GM23338 (cell line): ENCODE measurements at places on chromosomes 13 and 19.

GRCh38 chr19:55688422-55689218 lies 13.6 kb downstream of the EPN1 start:
- H3K36me3 ChIP-seq, result no peaks in the 10 kb centered on the region
- H3K27me3 ChIP-seq, result no peaks in the 10 kb centered on the region
- H3K27ac ChIP-seq, result no peak overlapping the region
- no peaks in the 10 kb centered on the region for H3K4me1 ChIP-seq
- no peak overlapping the region for H3K4me3 ChIP-seq
- no peak for DNase-seq

- H3K4me3 ChIP-seq, result no peak overlapping the region
- H3K27me3 ChIP-seq, result peaks cover 9% of the 10 kb centered on the region; the same call in 1 of the 2 replicates
- H3K4me1 ChIP-seq, result peaks cover 22% of the 10 kb centered on the region
- no peaks in the 10 kb centered on the region; the same call in 1 of the 2 replicates for H3K36me3 ChIP-seq
- no peak for DNase-seq
Measured at GRCh38 chr19:55152017-55152416, 3.0 kb upstream of the TNNT1 start.

DNA sequence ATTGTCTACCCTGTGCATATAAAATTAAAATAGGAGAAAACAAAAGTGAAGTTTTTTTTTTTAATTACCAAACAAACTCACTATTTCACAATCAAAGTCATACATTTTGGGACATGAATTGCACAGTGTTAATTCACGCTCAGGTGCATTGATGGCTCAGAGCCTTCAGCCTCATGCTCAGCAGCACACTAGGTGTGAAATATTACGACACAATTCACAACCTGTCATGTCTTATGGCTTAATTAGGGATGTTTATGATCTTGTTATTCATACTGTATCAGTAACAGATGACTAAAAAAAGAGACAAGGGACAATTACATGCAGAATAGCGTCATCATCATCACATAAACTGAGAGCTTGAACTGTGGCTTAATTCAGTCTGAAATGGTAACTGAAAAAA lies 2005.5 kb upstream of the PCDH20 start:
- no peaks in the 10 kb centered on the region for H3K36me3 ChIP-seq
- peaks cover 5% of the 10 kb centered on the region for H3K4me1 ChIP-seq
- no peak overlapping the region for H3K4me3 ChIP-seq
- no peaks in the 10 kb centered on the region for H3K27me3 ChIP-seq
- no peak overlapping the region for H3K27ac ChIP-seq

- no peak overlapping the region for H3K4me3 ChIP-seq
- H3K4me1 ChIP-seq, result peaks cover 3% of the 10 kb centered on the region; the same call in 1 of the 2 replicates
- no peaks in the 10 kb centered on the region for H3K36me3 ChIP-seq
- no peak overlapping the region for H3K27ac ChIP-seq
- no peaks in the 10 kb centered on the region for H3K27me3 ChIP-seq
Measured at GRCh38 chr19:34667349-34668076, 9.4 kb downstream of the SCGB2B2 start.

- no peak overlapping the region for H3K27ac ChIP-seq
- no peaks in the 10 kb centered on the region for H3K27me3 ChIP-seq
- H3K36me3 ChIP-seq, result no peaks in the 10 kb centered on the region
- no peaks in the 10 kb centered on the region for H3K4me1 ChIP-seq
Measured at GRCh38 chr13:102928941-102929675, 83.3 kb downstream of the ERCC5 start.

DNA sequence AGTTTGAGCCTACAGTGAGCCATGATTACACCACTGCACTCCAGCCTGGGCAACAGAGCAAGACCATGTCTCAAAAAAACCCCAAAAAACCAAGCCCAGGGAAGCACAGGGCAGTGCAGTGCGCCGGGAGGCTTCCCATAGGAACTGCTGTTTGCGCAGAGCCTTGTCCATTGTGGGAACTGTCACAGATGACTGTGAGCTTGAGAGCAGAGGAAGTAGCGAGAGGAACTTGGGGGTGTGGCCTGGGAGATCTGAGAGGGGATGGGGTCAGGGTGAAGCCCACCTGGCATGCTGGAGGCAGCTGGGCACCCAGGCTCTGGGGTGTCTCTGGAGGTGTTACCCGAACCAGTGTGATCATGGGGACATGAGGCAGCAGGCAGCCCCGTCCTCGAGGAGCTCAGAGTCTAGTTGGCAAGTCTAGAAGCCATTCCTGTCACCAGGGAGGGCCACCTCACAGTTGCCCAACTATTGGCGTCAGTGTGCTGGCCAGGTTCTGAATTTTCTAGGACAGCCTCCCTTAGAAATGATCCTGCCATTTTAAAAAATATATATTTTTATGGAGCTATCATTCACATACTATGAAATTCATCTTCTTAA lies 10.4 kb downstream of the KDM4B start:
- no peaks in the 10 kb centered on the region for H3K36me3 ChIP-seq
- H3K4me3 ChIP-seq, result no peak overlapping the region
- no peak for DNase-seq
- no peak overlapping the region for H3K27ac ChIP-seq

DNA sequence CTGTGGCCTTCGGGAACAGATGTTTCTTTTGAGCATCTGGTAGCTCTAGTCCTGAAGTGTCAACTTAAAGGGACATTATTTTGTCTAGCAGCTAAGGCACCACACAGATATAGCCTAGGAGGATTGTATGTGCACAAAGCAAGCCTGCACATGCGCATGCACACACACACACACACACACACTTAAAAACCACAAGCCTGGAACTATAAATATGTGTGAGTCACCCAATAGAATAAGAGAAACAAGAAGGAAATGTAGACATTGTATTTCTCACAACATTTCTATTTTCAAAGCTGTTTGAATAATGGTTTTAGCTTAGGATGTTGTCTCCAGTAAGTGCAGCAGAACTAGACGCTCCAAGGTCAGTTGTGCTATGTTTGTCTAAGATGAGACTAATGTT lies 516.5 kb downstream of the SUCLA2 start:
- H3K36me3 ChIP-seq, result no peaks in the 10 kb centered on the region
- H3K4me3 ChIP-seq, result no peak overlapping the region
- no peak for DNase-seq
- no peaks in the 10 kb centered on the region for H3K27me3 ChIP-seq

DNA sequence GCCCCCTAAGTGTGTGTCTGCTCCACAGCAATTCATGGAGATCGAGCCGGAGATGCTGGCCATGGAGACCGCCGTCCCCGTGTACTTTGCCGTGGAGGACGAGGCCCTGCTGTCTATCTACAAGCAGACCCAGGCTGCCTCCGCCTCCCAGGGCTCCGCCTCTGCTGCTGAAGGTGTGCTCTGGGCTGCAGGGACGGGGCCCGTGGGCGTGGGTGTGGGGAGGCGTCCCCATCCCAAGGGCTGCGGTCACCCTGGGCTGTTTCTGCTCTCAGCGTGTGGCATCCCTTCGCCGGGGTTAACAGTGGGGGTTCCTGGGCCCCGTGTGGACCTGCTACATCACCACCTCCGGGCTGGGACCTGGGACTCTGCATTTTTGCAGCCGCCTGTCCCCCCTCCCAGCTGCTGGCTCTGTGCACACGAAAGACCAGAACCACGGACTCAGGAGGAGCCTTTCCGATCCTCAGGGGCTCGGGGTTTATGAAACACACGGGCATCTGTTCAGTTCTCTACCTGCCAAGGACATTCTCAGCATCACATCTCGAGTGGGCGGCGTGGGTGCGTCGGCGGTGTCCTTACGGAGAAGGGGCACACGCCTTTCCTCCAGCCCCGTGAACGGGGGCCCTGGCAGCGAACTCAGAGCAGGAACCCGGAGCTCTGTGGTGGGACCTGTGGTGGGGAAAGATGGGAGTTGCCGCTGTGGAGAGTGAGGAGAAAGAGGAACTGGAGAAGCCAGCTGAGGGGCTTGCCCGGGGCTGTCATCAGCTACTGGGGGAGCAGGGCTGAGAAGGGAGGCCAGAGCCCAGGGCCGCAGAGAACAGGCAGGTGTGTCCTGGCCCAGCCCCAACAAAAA lies 7.8 kb downstream of the NCLN start:
- H3K36me3 ChIP-seq, result no peaks in the 10 kb centered on the region; the same call in 1 of the 2 replicates
- H3K4me3 ChIP-seq, result no peak overlapping the region
- no peaks in the 10 kb centered on the region for H3K4me1 ChIP-seq
- H3K27ac ChIP-seq, result no peak overlapping the region
- DNase-seq, result no peak
- no peaks in the 10 kb centered on the region for H3K27me3 ChIP-seq

- no peaks in the 10 kb centered on the region for H3K36me3 ChIP-seq
- peaks cover 4% of the 10 kb centered on the region; the same call in 1 of the 2 replicates for H3K4me1 ChIP-seq
- DNase-seq, result no peak
Measured at GRCh38 chr13:46567671-46568070, 14.7 kb downstream of the LRCH1 start.

- H3K4me1 ChIP-seq, result peaks cover 52% of the 10 kb centered on the region
- no peak overlapping the region for H3K4me3 ChIP-seq
- DNase-seq, result peak; percentile 93
Measured at GRCh38 chr19:48403606-48404005, 10.1 kb downstream of the GRIN2D start.

DNA sequence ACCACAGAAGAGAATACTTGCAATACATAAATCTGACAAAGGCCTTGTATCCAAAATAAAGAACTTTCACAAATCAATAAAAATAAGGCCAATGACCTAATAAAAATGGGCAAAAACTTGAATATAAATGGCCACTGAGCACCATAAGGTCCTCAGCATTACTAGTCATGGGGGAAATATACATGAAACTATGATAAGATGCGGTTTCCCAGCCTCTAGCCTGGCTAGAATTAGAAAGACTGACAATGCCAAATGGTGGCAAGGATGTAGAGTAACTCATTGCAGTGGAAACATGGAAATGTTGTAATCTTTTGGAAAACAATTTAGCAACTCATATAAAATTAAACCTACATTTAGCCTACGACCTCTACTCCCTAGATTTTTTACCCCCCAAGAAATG lies 227.1 kb downstream of the GGACT start:
- DNase-seq, result no peak
- H3K4me3 ChIP-seq, result no peak overlapping the region
- H3K27me3 ChIP-seq, result no peaks in the 10 kb centered on the region
- H3K36me3 ChIP-seq, result no peaks in the 10 kb centered on the region
- peaks cover 37% of the 10 kb centered on the region for H3K4me1 ChIP-seq
- H3K27ac ChIP-seq, result no peak overlapping the region

GRCh38 chr13:95614641-95615245 lies 29.8 kb downstream of the DZIP1 start:
- no peaks in the 10 kb centered on the region for H3K27me3 ChIP-seq
- no peak overlapping the region for H3K27ac ChIP-seq
- no peak overlapping the region for H3K4me3 ChIP-seq
- peaks cover 9% of the 10 kb centered on the region; the same call in 1 of the 2 replicates for H3K36me3 ChIP-seq
- peak; percentile 10 for DNase-seq
